ENCODE measurements at places on chromosomes 5 and 9.

DNA sequence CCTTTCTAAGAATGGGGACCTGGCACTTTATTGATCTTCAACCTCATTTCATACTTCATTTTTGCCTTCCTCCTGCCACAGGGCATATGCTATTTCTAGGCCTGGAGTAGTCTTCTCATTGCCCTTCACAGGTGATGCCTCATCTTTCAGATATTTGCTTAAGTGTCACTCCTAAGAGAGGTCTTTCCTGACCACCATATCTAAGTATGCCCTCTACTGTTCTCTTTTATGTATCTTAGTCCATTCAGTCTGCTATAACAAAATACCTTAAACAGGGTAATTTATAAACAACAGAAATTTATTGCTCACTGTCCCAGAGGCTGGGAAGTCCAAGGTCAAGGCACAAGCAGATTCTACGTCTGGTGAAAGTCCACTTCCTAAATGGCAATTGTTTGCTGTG, 99.1 kb downstream of the ADAMTS6 start:
- no peak for DNase-seq

- DNase-seq, result no peak
Measured at GRCh38 chr5:52706775-52707174, 80.9 kb upstream of the ITGA1 start.

GRCh38 chr9:85501456-85501855, 240.3 kb downstream of the AGTPBP1 start:
- no peak for DNase-seq

GRCh38 chr5:33268374-33268773, 172.4 kb upstream of the TARS1 start:
- no peak for DNase-seq

GRCh38 chr9:27377811-27378456, 81.0 kb upstream of the EQTN start:
- DNase-seq, result no peak

GRCh38 chr9:69678843-69679538, 6.8 kb upstream of the APBA1 start:
- DNase-seq, result no peak

DNA sequence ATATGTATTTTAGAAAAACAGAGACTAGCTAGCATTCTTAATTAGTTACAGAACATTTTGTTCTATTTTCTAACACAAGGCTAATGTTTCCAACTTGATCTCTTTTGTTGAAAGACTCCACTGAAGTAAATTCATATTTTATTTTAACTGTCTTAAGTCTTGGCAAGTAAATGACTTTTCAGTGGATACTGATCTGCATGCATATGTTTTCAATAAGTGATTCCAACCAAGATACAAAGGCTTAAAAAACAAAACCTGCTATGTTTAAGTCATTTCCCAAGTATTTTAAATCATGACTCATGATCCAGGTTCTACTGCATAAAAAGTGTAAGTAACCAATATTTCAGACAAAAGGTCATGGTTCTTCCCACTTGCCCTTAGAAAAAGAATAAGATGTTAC, 5.7 kb downstream of the CDO1 start:
- no peak for DNase-seq
